ENCODE measurements at places on chromosomes 7 and 10. TPM values are rescaled to one million over a fixed set of nuclear protein-coding genes. Genes with fewer than 3 reads are reported as not detected.

SGCE gene
- total RNA-seq: 92.8 TPM

CRTAC1 gene
- total RNA-seq: not detected

HMX2 gene
- not detected for total RNA-seq

FAM25A gene
- total RNA-seq: not detected
